ENCODE measurements at places on chromosomes 6 and 20.

DNA sequence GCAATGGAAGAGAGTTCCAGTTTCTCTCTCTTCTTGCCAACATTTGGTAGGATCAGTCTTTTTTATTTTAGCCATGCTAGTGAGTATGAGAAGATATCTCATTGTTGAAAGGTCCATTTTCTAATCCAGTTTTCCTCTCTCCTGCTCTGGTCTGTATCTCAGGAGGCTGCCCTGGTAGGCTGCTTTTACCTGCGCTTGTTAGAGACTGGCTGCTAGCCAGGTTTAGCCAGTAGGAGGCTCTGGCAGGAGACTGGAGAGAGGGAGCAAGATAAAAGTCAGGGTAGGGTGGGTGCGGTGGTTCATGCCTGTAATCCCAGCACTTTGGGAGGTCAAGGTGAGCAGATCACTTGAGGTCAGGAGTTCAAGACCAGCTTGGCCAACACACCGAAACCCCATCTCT lies 68.6 kb upstream of the FOXP4 start:
- no peak for DNase-seq

DNA sequence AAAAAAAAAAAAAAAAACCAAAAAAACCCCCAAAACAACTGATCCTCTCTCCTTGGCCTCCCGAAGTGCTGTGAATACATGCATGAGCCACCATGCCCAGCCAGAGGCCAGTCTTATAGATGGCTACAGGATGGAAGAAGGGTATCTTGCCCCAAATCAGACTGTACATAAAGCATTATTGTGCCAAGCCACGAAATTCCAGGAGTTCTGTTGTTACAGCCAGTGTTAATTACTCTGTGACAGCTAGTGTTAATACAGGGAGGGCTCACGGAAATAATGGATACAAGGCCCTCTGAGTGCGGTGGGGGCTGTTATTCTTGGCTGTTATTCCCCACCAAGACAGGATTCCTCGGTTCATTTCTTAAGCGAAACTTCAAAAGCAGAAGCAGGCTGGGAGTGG lies 1.4 kb upstream of the CLPSL2 start:
- DNase-seq = no peak

DNA sequence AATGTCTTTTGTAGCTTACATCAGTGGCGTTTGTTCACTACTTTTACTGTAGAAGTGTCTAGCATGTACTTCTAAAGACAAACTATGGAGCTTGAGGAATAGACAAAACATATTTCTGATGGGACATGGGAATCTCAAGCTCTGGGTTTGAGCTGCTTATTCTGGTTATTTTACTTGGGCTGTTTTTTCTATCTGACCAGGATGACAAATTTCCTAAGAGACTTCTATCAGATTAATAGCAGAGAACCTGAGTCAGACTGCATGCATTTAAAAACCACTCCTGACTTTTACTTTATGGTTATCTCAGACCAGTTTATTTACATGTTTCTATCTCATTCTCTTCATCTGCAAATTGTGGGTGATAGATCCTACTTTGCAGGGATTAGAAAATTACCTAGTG lies 1282.3 kb upstream of the GJE1 start:
- no peak for DNase-seq

DNA sequence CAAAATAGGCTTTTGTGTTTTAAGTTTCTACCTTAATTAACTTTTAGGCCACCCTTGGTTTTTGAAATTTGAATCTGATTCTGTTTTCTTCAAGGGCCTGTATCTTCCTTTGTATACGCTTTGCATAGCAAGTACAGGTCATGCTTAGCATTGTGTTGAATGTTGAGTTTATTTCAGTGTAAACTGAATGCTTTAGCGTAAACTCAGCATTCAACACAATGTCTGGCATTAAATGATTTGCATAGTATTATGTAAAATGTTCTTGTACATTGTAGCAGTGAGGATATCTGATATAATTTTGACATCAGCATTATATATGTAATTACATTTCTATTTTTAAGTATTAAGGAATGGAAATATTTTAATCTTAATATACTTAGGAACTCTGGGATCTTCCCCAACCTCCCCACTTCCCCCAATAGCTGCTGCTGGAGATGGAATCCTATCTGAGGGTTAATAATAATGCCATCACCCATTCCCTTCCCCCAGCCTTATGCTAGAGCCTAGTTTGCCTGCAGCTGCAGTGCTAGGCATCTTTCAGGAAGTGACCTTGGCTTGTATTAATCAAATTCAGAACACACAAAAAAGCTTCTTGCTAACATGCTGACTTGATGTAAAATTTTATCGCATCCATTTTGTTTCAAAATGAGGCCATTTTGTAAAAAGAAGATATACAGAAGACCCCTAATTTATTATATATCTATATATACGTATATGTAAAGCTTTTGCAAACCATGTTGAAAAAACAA lies 73.1 kb downstream of the NCOA3 start:
- no peak for DNase-seq

DNA sequence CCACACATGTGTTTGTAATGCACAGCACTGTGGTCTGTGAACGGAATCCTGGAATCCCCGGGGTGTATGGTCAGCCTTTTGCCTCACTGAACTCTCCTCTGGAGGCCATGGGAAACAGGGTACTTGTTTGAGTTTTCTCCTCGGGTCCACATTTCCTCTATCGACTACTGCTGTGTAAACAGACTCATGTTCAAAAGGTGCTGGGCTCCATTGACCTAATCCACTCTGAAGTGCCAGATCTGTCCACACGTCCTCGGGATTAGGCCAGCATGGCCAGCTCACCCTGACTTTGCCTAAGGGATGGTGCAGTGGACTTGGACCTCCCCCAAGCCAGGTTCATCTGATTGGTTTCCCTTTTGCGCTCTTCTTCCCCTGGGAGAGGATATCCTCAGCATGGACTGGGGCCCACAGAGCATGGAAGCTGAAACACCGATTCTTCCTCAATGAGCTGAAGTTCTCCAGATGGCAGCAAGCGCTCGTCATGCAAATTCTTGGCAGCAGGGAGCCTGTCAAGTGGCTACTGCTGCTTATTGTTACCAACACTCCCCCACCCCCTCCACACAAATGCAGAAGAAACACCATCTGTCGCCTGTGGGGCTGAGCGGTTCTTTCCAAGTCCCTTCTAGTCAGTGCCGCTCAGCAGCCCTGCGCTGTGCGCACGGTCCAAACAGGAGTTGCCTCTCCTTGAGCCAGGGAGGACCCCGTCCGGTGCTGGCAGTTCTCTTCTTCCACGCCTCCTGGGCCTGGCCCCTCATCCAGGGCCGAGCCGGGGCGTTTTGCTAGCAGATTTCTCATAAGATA lies 292.6 kb upstream of the MARCKS start:
- DNase-seq = no peak

DNA sequence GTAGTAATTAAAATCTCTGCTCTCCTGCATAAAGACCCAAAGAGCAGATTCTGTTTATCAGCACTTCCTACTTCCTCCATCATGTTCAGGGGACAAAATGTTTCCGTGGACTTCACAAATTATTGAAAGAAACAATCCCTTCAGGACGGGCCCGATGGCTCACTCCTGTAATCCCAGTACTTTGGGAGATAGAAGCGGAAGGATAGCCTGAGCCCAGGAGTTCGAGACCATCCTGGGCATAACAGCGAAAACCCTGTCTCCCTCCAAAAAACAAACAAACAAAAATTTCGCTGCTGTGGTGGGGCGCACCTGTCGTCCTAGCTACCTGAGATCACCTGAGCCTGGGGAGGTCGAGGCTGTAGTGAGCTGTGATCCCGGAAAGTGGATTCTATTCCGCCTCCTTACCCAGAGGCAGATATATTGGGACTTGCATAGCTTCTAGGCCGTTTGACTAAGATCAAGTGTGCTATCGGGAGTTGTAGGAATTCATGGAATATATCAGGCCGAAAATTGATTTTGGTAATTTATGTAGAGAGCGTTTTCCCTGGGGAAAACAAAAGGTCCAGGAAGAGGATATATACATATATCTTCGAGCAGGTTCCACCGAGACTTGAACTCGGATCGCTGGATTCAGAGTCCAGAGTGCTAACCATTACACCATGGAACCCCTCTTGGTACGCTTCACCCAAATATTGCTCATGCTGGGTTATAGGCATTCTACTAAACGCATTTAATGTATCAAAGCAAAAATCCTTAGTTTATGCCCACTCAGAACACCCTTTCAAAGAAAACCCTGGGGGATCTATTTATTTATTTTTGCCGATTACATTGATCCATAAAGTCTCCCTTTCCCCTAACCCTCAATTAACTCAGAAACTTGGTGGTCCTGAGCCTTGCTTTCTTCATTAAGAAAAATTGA lies 74.5 kb upstream of the ZNF184 start:
- DNase-seq = no peak

DNA sequence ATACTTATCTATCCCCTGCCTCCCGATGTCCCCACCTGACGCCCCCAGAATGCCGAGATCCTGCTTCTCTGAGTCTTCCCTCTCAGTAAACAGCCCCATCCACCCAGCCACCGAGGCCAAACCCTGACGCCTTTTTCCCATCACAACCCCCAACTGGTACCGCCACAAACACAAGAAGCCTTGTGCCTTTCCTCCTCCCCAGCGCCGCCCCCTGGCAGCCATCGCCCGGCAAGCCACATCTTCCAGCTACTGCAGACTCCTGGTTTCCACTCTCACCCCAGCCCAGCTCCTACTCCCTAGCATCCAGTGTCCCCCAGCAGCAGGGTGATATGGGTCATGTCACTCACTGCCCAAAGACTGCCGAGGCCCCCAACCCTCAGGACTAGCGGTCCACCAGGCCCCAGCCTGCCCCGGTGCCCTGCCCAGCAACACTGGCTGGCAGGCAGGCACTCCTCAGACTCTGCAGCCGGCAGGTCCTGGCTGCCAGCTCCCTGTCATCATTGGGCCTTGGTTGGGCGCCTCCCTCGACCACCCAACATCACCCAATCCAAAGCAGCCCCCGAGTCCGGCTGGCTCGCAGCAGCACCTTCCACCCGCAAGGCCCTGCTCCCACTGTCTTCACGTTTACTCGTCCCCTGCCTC lies 11.2 kb downstream of the TCFL5 start:
- no peak for DNase-seq

- DNase-seq = no peak
These were observed 71.3 kb upstream of the TOX2 start for GRCh38 chr20:43843096-43843964.

DNA sequence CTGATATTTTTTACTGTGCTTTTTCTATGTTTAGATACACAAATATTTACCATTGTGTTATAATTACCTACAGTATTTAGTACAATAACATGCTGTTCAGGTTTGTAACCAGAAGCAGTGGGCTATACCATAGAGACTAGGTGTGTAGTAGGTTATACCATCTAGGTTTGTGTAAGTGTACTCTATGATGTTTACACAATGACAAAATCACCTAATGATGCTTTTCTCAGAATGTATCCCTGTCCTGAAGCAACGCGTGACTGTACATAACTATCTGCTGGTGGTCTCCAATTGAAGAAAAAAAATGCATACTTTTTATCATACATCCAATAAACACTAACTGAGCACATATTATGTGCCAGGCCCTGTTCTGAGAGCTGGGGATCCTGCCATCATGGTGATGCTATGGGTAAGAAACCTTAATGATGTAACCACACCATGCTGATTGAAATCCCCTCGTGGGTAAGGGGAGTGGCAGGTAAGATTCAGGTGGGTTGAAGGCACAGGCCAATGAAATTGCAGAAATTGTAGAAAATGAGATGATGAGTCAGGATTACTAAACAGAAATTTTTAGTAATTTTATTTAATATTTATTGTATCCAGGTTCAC lies 76.8 kb downstream of the FYN start:
- no peak for DNase-seq

- DNase-seq = no peak
These were observed 44.2 kb upstream of the MAP3K7 start for GRCh38 chr6:90631046-90631445.

DNA sequence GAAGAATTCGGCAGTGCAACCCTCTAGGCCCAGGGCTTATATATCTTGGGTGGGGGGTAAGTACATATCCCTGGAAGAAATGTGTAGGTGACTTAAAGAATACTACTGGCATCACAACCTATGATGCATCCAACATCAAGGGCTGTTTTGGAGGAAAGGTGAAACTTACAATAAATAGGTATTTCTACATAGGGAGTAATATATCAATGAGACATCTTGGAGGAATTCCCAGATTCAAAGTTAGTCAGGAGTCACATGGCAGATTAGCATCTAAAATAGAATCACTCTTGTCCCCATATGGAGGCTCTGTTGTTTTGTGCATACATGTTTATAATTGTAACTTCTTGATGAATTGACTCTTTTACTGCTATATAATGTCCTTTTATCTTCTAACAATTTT lies 375.5 kb downstream of the PAX1 start:
- no peak for DNase-seq

DNA sequence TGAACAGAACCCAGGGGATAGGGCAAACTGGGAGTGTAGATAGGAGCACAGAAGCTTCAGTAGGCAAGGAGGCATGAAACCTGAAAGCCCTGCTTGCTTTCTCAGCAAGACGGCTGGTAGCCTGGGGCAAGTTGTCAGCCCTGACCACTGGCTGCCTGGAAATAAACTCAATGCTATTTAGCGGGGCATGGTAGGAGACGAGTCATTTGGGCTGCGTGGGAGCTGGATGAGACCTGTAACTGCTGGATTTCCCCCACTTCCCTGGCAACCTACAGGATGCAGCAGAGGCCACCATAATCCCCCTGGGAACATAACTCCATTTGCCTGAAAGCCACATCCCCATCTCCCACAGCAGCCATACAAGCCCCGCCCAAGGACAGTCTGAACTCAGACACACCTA lies 332.6 kb upstream of the TBX18 start:
- no peak for DNase-seq

DNA sequence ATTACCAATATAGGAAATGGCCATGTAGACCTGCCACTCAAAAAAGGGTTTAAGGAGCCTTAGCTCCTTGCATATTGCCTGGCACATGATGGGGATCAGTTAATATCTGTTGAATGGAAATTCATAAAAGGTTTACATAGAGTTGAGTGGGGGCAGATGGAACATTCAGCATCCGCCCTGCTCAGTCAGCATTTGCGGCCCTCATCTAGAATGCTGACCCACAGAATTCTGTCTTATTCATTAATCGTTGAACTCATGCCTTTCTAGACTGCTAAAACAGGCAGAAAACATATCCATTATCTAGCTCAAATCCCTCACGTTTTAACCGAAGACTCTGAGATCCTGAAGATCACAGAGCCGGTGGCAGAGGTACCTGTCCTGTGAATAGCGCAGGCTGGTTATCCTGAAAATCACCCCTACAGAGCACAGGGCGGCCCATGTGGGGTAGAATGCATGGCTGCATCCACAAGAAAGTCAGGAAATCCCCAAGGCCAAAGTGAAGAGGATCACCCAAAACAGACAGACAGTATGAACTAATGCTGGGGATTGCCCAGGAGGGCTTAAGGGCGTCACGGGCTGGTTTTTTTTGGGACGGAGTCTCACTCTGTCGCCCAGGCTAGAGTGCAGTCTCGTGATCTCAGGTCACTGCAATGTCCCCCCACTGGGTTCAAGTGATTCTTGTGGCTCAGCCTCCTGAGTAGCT lies 59.9 kb downstream of the CNBD2 start:
- no peak for DNase-seq

GRCh38 chr6:160349814-160350350 lies 1.7 kb downstream of the SLC22A3 start:
- no peak for DNase-seq

DNA sequence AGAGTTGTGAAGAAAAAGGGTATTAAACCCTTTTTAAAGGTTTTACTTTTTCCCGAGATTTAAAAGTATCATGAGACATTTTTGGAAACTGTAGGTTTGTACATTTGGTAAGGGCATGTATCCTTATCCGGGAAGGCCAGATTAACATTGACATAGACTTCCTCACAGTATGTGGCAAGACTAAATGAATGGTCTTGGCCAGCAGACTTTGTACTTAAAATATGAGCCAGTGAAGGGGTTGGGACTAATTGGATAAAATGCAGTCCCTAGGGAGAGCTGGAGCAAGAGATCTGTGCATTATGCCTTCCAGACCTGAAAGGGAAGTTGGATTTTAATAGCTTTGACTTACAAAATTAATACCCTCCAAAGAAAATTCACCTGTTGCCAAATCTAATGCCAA lies 60.4 kb upstream of the CCN2 start:
- DNase-seq = no peak

All from stimulated activated CD8-positive, alpha-beta memory T cell treated with anti-CD3 and anti-CD28 coated beads, Interleukin-4, amount 100 ng/mL, for 4 hours (primary cell).